G401 (cell line): ENCODE measurements at places on chromosomes 1 and 21. TPM values are rescaled to one million over a fixed set of nuclear protein-coding genes. Genes with fewer than 3 reads are reported as not detected.

C4BPA gene
- not detected in 2 replicates for total RNA-seq

- DNase-seq = no peak
These were observed 6.8 kb downstream of the CYP4X1 start for GRCh38 chr1:47030170-47030805.

GRCh38 chr1:85058786-85059185 lies 10.5 kb upstream of the MCOLN3 start:
- no peak for DNase-seq

- DNase-seq = no peak
These were observed 41.2 kb downstream of the OLFML2B start for GRCh38 chr1:161982507-161982895.

LHX8 gene
- not detected in 2 replicates for total RNA-seq

GRCh38 chr1:193321242-193321840 lies 134.9 kb upstream of the B3GALT2 start:
- no peak for DNase-seq

KRTAP10-12 gene
- total RNA-seq = not detected in 2 replicates

FNDC5 gene
- 39.4 and 56.4 TPM in 2 replicates for total RNA-seq

KCNK2 gene
- not detected in 2 replicates for total RNA-seq

DNA sequence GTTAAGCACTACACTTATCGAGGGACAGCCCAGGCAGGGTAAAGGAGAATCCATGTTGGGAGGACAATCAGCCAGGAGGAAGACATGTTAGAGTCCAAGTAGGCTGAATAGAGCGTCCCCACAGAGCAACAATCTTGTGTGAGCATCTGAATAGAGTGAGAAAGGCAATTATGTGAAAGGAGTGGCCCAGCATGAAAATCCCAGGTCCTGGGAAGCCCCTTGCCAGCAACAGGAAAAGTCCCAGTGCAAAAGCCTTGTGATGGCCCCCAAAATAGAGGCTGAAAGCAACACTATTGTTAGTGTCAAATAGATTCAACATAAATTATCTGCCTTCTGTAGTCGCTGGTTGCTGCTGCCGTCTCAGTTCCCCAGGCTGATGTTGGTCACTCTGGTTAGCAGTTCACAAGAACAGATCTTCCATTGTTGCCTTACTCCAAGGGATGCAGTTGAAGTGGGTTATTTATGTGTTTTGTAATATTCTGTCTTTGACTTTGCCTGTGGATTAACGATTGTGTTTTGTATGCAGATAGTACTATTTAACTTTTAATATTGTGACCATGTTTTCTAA lies 12.1 kb upstream of the ABL2 start:
- no peak for DNase-seq

GRCh38 chr1:184593597-184593996 lies 161.1 kb downstream of the EDEM3 start:
- no peak for DNase-seq

USP21 gene
- total RNA-seq = 3.3 and 8.3 TPM in 2 replicates

PLA2G2A gene
- not detected in 2 replicates for total RNA-seq

DNA sequence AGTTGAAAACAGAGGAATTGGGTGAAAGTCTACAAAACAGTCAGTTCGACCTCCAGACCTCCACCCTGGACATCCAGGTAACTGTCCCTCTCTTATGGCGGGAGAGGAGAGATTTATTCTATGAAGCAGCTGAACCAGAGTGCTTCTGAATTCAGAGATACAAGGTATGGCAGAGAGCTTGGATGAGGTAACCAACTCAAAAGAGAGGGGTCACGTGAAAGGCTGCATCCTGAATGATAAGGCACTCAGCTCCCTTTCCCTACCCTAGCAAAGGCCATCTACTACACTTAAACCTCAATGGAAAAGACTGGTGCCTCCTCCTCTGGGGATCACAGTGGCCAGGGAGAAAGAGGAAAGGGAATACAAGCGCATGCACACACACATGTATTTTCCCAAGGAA lies 88.4 kb upstream of the KCNA3 start:
- no peak for DNase-seq

DNA sequence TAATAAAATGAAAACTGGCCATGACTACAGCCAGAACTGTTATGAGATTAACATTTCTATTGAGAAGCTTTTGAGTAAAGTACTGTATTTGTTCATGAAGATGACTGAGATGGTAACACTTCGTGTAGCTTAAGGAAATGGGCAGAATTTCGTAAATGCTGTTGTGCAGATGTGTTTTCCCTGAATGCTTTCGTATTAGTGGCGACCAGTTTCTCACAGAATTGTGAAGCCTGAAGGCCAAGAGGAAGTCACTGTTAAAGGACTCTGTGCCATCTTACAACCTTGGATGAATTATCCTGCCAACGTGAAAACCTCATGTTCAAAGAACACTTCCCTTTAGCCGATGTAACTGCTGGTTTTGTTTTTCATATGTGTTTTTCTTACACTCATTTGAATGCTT lies 164.0 kb downstream of the NEK7 start:
- no peak for DNase-seq

IL6R gene
- 4.7 and 44.7 TPM in 2 replicates for total RNA-seq

OTUD7B gene
- 6.0 and 11.9 TPM in 2 replicates for total RNA-seq

CD84 gene
- total RNA-seq = not detected in 2 replicates

PLA2G5 gene
- not detected in 2 replicates for total RNA-seq

- DNase-seq = no peak
These were observed 46.9 kb downstream of the YARS1 start for GRCh38 chr1:32770221-32770731.

SYT14 gene
- total RNA-seq = 37.5 and 58.0 TPM in 2 replicates

- DNase-seq = no peak
These were observed 208.7 kb downstream of the HLX start for GRCh38 chr1:221087919-221088318.

DNA sequence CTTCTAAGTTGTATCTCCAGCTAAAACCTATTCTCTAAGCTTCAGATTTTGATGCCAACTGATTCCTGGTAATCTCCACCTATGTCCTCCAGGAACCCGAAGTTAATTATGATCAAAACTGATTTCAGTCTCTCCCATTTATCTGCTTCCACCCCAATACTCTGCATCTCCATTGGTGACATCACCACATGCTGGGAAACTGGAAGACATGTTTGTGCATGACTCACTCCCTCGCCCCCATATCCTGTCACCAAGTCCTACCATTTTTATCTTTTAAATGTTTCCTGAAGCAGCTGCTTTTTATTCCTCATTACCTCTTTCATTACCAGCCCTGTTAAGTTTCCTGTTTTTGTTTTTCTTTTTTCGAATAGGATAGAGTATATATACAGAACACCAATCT lies 228.5 kb downstream of the LRRC40 start:
- no peak for DNase-seq

WDR3 gene
- total RNA-seq = 29.3 and 39.4 TPM in 2 replicates

DNA sequence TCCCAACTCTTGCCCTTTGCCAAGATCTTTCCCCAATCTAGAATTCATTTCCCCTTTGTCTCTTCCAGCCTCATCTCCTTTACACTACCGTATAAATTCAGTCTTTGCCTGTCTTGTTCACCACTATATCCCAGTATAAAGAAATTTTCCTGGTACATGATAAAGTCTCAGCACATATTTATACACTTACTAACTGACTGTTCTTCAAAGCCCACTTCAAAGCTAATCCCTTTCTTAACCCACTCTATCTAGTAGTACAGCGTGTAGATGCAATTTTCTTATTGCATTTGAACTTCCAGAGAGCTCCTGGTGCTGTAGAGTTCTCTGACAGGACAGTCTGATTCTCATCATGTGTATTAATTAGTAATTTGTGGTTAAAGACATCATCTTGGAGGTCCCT lies 78.1 kb downstream of the LRRC53 start:
- DNase-seq = no peak

DNA sequence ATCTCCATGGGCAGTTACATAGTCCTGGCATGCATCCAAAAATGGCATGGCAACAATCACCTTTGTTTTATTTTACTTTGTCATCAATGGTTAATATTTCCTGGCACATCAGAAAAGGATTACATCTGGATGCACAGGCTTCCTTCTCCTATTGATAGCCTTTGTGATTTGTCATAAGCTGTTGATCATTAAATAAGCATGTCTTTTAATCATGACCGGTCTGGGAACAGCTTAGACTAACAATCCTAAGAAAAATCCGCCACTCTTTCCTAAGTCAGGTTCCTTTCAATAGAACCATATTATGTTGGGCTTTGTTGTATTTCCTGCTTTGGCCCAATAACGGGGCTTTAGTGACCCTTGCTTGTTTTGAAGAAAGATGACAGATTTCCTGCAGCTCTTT lies 330.6 kb downstream of the DUSP10 start:
- DNase-seq = no peak

TMEM82 gene
- not detected in 2 replicates for total RNA-seq
